Muscle of back (tissue), 13 donors: ENCODE measurements at places on chromosomes 12 and 14.

- no peak for DNase-seq
These were observed 170.0 kb downstream of the PLCZ1 start for GRCh38 chr12:18567787-18568186.

DNA sequence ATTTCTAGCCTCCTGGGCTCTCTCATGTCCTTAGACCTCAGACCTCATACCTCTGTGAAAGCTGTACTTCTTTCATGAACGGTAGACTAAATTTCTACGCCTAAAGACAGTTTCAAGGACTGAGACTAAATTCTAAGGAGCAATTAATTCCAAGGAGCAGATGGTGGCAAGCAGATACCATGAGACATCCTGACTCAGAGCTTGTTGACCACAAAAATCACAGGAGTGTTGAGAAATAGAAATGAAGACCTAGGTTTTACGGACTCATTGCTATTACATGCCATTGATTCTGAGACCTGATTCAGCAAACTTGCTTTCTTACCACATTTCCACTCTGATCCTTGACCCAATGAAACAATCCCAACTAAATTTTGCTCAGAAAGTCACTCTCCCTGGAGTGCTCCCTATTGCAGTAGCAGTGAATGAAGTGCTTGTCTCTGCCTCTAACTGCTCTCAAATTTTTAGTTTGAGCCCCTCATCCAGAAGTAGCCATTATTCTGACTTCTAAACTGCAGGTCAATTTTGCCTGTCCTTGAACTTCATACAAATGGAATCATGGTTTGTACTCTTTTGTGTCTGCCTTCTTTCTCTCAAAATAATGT is 52.0 kb downstream of the PEX5 start:
- no peak for DNase-seq

DNA sequence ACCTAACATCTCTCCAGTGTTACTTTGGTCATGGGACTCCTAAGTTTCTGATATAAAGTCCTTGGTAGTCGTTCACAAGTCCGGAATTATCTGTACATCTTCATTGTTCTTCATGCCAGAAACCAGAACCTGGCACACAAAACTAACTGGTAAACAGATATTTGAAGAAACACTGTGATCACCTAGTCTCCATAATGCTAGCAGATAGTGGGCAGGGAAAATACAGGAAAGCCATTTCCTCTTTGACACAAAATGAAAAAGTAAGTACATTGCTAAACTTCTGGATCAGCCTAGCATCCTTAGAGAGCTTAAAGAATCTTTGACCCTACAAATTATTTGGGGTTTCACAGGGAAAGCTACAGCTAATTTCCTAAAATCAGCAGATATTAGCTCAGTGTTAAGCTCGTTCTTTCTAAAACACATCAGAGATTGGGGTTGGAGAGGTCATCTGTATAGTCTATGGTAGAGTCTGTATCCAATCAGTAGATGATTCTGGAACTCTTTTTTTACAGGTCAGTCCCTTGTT is 4.8 kb downstream of the DDIT3 start:
- DNase-seq = no peak

DNA sequence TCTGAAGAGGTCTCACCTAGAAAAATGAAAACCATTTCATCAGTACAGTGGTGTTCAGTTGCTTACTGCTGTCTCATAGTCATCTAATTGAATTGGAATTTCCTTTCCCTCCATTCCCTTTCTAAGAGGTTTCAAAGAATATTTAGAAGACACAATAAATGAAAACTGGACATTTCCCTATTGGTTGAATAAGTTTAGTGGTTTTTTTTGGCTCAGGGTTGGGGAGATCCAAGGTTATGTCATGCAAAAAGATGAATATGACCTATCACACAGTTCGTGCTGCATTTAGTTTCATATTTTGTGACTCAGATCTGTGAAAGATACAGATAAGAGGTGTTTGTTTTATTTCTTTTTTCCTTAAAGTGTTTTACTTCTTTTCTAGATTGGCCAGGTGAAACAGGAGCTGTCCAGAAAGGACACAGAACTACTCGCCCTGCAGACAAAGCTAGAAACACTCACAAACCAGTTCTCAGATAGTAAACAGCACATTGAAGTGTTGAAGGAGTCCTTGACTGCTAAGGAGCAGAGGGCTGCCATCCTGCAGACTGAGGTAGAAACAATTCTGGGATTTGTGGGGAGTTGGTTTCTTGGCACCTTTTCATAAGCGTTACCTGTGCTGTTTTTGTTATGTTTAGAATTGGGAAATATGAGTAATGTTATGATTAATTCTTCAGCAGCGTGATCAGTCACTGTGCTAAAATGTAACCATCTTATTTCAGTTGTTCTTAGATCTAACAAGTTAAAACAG is 124.6 kb downstream of the ERC1 start:
- no peak for DNase-seq

- DNase-seq = no peak
These were observed 36.6 kb upstream of the KRT77 start for GRCh38 chr12:52739963-52740362.

DNA sequence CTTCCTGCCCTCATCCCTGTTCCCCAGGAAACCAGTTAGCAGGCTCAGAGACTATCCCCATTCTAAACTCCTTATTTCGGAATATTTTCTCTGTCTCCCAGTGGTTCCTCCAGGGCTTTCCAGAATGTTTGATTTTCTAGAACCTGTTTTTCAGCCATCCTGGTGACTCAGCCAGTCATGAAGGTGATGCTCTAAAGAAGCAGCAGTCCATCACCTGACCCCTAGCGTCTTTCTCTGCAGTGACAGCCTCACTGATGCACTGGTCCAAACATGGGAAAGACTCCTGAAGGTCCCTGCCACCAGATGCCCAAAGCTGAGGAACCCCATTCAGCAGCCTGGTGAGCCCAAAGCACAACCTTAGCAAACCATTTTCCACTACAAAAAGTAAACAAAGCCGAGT is 212.6 kb downstream of the PHETA1 start:
- no peak for DNase-seq

DNA sequence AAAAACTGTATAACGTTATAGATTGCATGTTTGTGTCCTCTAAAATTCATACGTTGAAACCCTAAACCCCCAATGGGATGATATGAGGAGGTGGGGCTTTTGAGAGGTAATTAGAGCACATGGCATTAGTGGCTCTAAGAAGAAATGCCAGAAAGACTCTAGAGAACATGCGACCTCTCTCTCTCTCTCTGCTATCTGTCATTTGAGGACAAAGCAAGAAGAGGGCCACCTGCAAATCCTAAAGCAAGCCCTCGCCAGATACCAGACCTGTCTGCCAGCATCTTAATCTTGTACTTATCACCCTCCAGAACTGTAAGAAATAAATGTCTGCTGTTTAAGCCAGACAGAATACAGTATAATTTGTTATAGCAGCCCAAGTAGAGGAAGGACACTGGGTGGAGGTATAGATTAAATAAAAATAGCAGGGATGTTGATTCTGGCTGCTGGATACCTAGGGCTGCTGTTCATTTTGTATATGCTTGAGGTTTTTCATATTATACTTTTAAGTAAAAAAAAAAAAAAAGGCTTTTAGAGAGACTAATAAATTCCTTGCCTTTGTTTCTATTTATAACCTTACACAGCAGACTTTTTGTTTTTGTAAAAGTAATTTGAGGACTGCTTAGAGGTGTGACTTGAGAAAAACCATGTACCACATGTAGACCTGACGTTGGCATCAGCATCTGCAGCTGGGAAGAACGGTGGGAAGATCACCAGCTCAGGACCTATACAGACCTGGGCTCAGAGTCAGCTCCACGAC is 26.9 kb downstream of the MOK start:
- DNase-seq = no peak

DNA sequence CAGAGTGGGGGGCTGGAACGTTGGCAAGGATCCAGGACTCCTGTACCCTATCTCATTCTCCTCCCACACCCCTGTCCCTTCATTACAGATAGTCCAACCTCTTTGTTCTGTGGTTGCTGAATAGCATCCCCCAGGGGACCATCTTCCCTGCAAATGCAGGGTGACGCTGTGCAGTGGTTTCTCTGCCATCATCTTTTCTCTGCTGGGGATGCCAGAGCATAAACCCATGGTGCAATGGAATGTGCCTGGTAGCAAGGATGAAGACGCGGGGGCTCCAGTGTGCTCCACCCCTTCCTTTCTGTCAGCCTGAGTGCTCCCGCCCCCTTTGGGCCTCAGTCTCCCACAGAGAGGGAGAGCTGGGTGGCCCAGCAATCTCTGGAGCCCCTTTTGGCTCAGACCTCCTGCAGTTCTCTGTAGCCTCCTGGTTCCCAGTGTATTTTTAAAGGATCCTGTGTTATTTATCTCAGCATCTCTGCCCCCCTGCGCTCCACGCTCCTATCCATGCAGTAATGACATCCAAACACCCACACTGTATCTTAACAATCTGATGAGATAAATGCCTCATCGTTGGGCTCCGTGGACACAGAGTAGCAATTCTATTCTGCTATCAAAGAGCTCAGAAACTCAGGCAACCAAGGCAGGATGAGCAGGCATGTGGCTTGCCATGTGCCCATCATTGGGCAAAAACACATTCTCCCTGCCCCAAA is 212.8 kb downstream of the CACNA1C start:
- no peak for DNase-seq

GRCh38 chr12:24752763-24753462 is 196.0 kb downstream of the BCAT1 start:
- DNase-seq = no peak

- DNase-seq = no peak
These were observed 26.5 kb upstream of the STRAP start for GRCh38 chr12:15855646-15856045.

DNA sequence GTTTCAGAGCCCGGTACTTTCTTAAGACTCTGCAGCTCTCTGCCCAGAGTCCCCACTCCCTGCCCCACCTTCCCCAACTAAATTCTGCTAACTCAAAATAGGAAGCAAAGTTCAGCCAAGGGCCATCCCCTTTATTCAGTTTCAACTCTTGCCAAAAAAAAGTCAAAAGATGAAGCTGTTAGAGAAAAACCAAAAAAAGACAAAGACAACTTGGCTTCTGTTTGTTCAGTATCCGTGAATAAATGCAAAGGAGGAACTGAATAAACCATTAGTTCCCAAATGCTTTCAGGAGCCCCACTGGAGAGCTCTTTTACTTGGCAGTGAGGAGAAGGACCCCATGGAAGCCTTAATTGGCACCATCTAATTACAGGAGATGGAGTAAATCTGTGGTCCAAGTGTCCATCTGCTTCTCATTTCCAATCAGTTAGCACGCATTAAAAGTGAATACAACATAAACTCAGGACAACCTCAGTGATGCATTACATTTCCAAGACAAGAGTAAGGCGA is 155.4 kb upstream of the GZMB start:
- peak; percentile 68 for DNase-seq

- DNase-seq = no peak
These were observed 71.5 kb upstream of the DAAM1 start for GRCh38 chr14:59116984-59117415.

DNA sequence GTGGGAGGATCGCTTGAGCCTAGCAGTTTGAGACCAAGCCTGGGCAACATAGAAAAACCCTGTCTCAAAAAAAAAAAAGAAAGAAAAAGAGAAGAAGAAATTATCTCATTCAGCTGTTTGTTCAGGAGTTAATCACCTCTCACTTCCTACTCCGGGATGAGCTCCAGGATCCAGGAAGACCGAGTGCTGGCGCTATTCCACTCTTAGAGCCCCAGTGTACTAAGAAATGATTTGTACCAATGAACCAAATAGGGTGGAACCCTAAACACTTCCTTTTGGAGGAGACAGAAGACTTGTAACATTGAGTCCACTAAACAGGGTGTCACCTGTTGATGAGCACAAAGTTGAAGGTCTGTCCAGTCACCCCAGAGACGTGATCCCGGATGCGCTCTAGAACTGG is 3.6 kb downstream of the ALKBH2 start:
- no peak for DNase-seq

GRCh38 chr12:546265-546919 is 86.7 kb downstream of the B4GALNT3 start:
- no peak for DNase-seq

DNA sequence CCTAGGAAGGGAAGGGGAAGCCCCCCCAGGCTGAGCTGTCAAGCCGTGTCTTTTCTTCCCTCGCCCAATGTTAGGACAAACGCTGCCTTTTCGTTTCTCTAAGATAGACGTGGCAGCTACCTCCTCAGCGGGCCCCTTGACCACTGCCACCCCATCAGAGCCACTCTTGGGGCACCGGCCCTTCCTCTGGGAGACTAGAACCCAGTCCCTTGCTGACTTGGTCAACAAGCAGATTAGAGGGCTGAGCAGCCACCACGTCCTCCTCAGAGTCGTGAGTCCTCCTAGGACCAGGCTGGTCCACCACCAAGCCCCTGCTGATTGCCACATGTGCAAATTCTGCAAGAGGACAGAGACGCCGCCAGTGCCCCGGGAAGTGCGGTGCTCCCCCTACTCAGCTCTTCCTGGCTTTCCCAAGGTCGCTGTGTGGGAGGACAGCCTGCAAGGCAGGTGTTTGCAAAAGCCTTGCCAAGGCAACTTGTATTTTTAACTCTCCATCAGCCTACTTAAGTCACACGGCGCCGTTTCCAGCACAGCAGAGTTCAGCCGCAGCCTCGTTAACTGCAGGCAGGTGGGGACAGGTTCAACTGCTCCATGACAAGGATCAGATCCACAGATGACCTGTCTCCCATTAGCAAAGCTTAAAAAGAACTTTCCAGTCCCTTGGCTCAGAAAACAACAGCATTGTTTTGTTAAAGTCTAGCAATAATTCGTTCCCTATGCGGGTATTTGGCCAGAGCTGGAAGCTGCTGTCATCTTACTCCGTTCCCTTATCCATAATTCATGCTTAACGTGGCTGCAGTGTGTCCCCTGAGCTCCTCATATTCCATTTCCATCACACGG is 65.6 kb downstream of the TESC start:
- peak; percentile 34 for DNase-seq

DNA sequence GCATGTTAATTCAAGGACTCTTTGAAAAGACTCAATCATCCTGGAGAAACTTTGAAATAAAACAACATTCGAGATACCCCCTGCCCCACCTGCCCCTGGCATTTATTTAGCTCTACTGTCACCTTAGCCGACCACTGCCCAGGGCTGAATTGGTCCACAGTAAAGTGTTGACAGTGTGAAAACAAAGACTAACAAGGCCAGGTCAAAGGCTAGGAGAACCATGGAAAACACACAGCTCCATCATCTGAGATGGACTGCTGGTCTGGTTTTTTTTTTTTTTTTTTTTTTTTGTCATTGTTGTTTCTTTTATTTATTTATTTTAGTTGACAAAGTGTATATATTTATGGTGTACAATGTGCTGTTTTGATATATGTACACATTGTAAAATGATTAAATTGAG is 25.7 kb downstream of the GSTZ1 start:
- no peak for DNase-seq

- no peak for DNase-seq
These were observed 30.8 kb downstream of the RIMBP2 start for GRCh38 chr12:130685250-130685787.

- peak; percentile 91 for DNase-seq
These were observed 16.7 kb upstream of the CRY1 start for GRCh38 chr12:107109726-107110719.

DNA sequence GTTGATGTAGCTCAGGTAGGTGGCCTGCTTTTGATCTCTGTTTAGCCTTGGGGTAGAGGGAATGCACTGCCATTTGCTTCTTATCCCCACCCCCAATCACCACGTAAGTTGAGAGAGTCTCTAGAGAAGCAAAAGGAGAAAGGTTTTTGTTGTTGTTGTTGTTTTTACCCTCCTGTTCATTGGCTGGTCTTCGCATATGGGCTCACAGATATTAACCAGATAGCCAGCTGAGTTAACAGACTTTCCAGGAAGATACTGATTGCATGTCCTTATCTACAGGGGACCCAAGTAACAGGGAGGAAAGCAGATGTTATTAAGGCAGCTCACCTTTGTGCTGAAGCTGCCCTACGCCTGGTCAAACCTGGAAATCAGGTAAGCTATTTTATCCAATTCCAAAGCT is 2.9 kb downstream of the PA2G4 start:
- no peak for DNase-seq
